ENCODE measurements at places on chromosomes 11 and 22.

DNA sequence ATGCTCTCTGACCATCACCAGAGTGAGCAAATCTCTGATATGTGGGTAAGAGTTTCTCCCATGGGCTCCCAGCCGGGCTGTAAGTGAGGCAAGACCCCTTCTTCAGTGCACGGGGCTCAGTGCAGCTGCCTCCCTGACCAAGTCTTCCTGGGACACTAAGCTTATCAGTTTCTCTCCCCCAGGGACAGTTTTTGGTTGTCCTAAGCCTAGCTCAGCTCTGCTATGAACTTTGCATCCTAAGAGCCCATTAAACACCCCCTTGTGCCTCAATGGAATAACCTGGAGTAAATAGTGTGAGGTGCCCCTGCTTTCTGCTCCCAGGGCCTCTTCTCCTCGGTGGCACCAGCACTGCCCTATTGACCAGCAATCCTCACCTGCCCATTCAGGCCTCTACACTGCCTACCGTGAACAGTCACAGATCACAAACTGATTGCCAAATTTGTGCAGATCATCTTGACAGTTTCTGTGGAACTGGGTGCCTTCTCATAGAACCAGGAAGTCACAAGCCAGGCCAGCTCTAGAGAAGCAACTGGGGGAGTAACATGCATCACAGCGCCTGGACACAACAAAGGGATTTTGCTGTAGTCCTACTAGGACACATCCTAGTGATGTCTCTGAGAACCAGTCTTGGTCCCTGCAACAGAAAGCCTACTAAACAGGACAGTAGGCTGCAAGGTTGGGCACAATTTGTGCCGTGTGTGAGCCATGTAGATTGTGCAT is 19.5 kb upstream of the IGLL5 start:
- no peak for DNase-seq

DNA sequence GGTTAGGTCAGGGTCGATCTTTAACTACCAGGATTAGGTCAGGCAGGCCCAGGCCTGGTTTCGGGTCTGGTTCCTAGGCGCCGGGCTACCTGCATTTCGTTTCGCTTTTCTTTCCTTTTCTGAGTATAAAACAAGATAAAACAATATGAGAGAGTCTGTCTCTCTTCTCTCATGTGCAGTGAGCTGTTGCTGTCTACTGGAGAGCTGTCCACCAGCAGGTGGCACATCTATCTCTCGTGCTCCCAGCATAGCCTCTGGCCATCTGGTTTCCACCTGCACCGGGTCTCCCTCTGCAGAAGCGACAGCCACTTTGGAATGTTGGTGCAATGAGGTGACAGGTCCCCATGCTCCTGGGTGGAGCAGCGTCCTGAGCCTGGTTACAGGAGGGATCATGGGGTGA is 27.6 kb downstream of the RIBC2 start:
- no peak for DNase-seq

GRCh38 chr11:118304568-118305248 is at the start of gene CD3E:
Gene CD3E (plus strand): TSS chr11:118304730. CDS start chr11:118304953, 223 bp downstream.
- DNase-seq: no peak

- DNase-seq: no peak
Observed at GRCh38 chr11:116557282-116557681, 215.5 kb downstream of the BUD13 start.

DNA sequence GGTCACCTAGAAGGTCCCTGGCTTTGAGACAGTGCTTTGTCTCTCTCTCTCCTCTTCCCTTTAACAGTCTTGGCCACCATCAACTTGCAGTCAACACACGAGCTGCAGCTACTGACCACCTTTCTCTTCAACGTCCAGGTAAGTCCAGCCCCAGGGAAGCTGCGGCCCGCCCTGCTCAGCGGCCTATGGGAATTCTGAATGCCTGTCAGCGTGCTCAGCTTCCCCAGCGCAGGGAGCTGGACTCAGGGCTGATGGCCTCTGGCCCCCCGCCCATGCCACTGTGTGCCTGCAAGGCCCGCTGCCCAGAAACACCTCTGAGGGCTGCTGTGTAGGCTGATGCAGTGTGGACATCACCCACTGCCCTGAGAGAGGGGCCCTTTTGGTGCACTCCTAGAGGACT is 32.5 kb downstream of the GLB1L2 start:
- DNase-seq: no peak

- no peak for DNase-seq
Observed at GRCh38 chr22:22080270-22080669, 97.7 kb upstream of the TOP3B start.
